ENCODE measurements at places on chromosomes 6 and 20.

- DNase-seq, result no peak
Observed at GRCh38 chr6:20866935-20867703, 332.9 kb downstream of the CDKAL1 start.

- DNase-seq, result no peak
Observed at GRCh38 chr6:95923518-95923917, 92.3 kb upstream of the FUT9 start.

GRCh38 chr20:35012227-35013069 is 56.8 kb downstream of the MYH7B start:
- DNase-seq, result peak; percentile 18

DNA sequence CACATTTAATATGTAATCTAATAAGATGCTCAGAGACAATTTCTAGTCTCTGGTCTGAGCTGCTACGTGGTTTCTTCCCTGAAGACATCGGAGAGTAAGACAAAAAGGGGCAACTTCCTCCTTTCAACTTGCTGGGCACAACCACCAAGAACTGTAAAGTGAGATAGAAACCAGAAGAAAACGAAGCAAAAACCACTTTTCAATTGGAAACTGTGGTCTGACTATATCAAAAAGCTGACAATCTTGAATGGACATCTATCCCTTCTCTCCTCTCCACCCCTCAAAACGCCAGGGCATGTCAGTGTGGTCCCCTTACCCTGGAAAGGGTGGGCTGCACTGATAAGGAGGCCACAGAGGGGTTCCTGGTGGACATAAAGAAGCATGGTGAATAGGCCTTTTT is 269.1 kb downstream of the CD83 start:
- DNase-seq, result no peak

DNA sequence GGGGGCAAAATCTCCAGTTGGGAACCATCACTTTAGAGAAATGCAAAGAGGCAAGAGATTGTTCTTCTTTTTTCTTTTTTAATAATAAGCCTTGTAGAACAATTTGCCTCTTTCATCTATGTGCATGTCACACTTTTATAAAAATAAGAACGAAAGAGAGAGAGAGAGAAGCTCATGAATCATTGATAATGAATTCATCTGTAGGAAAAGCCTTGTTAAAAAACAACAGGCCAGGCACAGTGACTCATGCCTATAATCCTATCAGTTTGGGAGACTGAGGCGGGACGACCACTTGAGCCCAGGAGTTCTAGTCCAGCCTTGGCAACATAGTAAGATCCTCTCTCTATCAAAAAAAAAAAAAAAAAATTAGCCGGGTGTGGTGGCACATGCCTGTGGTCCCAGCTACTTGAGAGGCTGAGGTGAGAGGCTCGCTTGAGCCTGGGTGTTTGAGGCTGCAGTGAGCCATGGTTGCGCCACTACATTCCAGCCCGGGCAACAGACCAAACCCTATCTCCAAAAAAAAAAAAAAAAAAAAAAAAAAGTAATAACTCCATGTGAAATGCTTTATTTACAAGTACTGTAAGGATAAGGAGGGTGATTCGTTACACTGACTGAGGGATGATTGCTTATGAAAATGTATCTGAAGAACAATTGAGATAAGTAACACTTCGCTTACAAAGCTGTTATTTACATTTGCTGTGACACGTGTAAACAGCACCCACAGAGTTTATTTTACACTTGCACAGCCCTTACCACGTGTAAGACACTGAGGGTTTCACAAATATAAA is 6.0 kb downstream of the CCN5 start:
- DNase-seq, result peak; percentile 64
